ENCODE measurements at places on chromosomes 3 and 15.

DNA sequence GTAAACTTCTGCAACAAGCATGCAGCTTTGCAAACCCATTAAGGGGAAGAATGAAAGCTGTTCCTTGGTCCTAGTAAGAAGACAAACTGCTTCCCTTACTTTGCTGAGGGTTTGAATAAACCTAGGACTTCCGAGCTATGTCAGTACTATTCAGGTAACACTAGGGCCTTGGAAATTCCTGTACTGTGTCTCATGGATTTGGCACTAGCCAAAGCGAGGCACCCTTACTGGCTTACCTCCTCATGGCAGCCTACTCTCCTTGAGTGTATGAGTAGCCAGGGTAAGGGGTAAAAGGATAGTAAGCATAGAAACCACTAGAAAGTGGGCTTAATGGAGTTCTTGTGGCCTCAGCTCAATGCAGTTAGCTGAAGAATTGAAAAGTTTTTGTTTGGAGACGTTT is 224.2 kb downstream of the P3H2 start:
- no peak for DNase-seq

DNA sequence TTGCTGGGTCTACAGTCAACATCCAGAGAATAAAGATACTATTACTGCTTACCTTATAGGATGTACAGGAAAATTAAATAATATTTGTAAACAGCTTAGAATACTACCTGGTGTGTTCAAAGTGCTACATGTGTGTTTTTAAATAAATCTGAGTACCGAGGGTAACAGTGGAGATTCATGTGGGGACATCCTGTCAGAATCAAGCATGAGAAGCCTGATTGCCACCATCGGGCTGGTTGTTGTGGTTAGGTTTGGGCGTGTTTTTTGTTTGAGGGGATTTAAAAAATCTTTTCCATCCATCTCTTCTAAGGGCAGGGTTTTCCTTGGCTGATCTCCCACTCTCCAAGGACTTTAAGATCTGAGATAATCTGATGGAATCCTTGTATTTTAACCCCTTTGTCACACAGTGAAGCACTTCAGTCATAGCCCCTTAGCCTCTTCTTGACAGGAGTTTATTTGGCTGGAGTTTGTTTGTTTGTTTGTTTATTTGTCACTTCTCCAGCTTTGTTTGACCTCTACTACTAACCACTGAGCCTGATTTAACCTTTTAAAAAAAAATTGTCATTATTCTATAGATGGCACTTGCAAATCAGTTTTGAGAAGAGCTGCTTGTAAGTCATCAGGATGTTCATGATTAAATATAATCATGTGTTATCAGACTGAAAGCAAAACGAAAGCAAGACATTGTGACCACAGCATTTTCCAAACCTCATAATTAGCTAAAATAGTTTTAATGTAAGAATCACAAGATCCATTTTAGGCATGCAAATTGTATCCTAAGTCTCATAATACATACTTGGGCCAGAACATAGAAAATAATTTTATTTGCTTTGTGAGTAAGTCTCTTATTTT is 72.8 kb upstream of the RARB start:
- DNase-seq: no peak

DNA sequence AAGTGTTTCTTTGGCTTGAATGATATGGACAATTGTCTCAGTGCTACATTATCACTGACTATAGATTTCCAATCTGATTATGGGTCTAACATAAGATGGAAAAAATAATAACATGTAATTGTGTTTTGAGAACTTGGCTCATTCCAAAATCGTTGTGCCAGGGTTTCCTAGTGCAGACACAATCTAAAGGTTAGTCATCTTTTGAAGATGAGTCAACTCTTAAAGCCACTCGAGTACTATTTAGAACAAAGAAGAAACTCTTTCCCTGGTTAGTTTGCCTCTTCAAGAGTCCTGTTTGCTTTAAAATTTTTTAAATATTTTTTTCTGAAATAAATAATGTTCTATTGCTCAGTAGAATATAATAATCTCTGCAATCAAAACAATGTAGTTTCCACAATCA is 301.0 kb downstream of the CADM2 start:
- no peak for DNase-seq

DNA sequence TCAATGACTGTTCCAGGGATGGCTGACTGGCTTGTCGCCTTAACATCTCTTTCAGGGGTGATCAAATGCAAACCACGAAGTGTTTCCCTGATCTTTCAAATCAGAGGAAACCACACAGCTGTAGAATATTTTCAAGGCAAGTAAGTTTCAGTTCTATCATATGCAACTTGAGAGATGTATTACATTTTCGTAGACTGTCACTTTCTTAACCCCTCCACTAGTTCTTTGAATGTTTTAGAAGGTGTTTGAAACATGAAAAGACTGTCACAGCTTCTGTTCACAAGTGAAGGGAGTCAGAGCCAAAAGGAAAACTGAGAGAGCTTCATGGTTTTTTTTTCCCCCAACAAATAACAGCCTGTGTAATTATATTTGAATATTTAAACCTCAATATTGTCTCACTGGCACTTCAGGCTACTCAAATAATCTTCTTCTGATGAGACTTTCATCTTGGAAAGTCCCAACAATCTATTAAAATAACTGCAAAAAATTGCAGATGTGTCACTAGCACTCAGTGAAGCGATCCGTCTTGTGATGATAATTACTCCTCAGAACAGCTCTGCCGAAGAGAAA is 25.9 kb upstream of the CAPN7 start:
- DNase-seq: no peak

DNA sequence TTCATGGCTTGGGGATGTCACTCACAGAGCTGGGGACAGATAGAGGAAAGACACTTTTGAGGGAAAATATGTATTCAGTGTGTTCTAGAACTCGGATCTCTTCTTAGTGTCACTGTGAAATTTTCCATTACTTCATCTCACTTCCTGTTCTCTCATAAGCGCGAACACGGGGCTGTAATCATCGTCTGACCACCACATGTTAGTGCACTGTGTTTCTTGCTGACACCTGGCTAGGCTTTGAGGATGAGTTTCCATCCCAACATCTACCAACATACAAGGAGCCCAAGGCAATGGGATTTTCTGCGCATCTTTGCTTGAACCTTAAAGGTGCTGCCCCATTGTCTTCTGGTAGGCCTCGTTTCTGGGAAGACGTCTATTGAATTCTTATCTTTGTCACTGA is 84.0 kb downstream of the LIPC start:
- DNase-seq: no peak

DNA sequence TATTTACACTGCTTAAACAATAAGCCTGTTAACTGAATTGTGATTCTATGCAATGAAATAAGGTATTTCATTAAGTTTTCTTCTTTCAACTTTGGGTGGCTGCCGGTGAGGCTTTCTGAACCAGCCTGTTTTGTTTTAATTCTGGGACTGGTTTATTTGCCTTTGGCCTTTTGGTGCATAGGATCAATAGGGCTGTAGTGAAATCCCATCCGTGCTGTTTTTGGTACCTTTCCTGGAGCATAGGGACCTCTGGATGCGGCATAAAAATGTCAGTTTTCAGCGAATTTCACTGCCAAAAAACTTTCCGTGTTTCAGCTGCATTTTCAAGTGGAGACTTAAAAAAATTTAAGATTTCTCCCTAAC is 514 bp downstream of the PLS1 start:
- DNase-seq: no peak

DNA sequence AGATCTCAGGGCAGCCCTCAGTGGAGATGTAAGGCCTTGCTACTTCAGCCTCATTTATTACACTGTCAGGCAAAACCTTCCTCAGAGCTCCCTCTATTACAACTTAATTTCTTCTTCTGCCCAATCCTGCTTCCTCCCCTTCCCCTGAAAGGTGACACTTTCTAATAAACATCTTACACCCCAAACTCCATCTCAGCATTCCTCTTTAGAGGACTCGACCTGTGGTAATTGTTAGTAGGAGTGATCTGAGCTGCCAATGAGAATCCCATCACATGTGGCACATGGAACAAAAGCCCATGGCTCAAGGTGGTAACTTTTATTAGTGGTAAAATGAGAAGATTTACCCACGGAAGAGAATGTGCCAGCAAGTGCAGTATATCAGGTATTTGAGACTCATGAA is 29.8 kb downstream of the DTWD1 start:
- DNase-seq: no peak

DNA sequence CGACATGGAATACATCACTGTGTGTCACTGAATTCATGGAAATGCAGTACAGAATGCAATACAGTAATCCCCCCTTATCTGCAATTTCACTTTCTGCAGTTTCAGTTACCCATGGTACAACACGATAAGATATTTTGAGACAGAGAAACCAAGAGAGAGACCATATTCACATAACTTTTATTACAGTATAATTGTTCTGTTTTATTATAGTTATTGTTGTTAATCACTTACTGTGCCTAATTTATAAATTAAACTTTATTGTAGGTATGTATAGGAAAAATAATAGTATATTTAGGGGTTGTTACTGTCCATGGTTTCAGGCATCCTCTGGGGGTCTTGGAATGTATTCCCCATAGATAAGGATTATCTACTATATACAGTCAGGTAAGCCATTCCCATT is 61.8 kb downstream of the MBNL1 start:
- DNase-seq: no peak

DNA sequence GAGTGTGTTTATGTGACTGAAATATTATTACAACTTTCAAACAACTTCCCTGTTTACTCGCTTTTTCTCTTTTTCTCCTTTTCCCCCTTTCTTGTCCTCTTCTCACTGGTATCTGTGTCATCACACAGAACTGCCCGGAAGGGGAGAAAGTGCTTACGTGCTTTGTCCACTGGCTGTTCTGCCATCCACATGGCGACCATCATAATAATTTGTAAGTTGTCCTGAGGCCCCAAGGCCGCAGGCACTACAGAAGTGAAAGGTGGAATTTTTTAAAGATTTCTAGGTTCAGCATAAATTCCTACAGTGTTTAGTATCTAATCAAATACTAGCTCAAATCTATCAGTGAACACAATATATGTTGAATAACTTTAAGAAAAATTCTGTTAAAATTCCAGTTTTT is 26.7 kb upstream of the ABHD10 start:
- DNase-seq: no peak

DNA sequence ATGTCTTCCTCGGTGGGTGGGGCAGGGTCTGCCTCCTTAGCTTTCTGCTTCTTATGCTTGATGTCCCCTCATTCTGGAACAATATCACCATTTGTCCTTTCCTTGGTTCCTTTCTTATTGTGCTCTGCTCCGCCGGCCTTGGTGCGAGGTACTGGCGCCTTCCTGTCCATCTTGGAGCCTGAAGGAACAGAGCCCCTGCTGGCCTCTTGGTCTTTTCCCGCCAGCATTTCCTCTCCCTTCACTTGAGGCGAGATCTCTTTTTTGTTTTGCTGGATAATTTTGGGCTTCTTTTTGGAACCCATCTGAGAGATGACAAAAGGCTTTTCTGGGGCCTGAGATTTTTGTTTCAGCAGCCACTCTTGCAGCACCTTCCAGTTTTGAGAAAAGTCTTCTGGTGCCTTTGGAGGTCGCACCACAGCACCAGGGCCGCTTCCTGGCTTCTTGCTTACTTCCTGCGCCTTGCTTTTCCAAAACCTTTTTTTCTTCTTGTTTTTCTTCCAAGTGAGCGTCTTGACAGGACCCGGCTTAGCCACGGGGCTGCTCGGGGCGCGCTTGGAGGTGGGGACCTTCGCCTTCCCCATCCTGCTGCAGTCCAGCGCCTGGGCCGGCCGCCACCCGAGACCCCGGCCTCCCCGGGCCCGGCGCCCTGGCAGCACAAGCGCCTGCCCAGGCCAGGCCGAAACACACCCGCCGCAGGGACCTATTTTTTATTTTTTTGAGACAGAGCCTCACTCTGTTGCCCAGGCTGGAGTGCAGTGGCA is 127.1 kb downstream of the KLF13 start:
- no peak for DNase-seq

DNA sequence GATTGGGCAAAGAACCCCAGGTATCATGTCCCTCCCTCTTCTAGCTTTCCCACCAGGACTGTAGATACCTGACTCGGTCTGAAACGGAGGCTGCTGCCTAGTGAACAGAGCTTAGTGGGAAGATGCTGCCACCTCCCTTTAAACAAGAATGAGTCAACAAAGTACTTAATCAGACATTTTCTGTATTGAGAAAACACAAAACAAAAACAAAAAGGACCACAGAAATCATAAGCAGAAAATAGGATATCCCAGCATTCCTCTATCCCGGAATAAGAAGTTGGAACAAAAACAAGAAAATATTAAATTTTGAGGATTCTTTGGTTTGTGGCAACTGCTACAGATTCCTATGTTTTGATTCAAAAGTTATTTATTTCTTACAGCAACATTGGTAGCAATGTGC is 51.7 kb upstream of the COL8A1 start:
- no peak for DNase-seq

DNA sequence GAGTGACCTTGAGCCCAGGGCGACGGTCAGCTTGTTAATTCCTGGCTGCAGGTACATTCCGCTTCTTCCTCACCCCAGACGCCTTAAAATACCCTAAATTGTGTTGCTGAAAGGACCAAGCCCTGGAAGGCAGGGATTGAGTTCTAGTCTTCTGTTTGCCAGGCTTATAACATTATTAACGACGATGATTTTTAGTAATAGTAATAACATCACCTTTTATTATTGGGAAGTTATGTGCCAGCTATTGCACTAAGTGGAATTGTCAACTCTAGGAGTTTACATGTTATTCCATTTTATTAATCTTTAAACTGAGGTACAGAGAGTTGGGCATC is 409 bp downstream of the OXNAD1 start:
- no peak for DNase-seq

DNA sequence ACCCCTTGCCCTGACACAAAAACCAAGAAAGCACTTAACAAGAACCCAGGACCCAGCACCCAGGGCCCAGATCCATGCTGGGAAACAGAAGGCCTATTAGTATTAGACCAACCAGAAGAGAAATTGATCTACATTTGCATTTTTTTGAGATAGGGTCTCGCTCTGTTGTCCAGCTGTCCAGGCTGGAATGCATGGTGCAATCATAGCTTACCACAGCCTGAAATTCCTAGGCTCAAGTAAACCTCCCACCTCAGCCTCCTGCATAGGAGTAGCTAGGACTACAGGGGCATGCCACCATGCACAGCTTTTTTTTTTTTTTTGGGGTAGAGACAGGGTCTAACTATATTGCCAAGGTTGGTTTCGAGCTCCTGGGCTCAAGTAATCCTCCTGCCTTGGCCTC is 26.4 kb downstream of the CCDC12 start:
- DNase-seq: no peak

DNA sequence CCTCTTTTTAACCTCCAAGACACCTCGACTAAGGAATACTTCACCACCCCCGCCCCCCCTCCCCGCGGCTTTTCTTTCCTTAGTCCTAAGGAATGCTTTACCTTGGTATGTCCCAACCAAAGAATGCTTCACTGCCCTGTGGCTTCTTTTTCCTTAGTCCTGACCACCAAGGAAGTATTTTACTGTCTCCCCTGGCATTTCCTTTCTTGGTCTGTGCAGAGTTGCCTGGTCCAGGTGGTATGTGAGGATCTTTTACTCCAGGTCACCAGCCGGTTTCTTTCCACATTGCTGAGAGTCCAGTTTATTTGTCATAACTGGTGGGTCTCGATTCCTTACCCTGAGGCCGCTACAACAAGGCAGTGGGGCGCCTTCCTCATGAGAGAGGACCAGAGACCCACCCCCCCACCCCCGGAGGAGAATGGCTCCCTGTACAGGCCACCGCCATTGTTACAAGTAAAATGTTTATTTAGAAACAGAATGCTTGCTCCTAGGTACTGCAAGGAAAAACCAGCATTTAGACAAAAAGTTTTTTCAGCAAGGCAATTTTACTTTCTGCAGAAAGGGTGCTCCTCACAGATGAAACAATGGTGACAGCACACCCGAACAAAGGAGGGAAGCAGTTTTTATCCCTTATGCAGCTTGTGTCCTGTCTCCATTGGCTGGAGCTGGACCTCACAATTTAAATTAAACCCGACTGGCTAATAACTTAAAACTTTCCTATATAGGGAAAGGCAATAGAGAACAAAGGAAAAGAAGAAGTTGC is 23.1 kb upstream of the MTHFS start:
- no peak for DNase-seq

All from GM23338 (cell line).